Stimulated activated CD4-positive, alpha-beta T cell treated with anti-CD3 and anti-CD28 coated beads, Interleukin-1b, Interleukin-23, amount 100 ng/mL, for 48 hours (primary cell): ENCODE measurements at places on chromosomes 13 and 19.

GRCh38 chr13:22027566-22027965, 356.7 kb downstream of the FGF9 start:
- no peak for DNase-seq

DNA sequence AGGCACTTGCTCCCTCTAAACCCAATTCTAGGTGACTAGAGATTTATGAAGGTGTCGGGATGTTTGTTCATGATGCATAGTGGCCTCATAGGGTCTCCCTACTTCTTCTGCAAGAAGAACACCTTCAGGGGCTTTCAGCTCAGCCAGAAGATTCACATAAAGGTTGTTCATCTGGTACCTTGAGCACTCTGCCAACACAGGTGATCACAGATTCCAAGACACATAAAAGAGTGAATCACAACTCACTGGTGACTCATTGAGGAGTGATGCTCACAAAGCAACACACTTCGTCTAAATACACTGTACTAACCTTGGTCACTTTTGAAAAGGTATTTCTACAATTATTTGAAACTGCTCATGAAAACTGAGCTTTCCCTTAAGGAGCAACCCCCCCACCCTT, 6.8 kb upstream of the ZNF324 start:
- DNase-seq, result no peak

DNA sequence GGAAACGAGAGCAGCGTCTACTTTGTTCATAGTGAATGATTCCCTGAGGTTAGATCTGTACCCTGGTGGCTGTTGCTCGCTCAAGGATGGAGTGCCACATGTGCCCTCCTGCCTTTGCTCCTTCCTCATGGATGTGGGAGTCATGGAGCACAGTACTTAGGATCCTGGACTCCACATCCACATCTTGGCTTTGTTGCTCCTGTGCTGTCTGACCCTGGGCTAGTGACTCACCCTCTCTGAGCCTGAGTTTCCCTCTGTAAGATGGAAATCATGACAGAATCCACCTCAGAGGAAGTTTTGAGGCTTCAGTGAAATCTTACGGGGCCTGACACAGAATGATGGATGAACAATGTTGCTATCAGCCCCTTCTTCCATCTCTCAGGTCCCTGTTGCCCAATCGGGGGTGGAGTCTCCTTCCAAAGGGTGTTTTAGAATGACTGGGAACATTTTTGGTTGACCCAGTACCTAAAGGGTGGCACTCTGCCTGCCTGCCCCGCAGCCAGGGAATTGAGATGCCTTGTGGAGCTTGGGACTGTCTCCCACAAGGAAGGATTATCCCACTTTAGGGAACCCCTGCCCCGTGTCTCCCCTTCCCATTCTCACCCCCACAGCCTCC, 9.8 kb upstream of the TIMM50 start:
- no peak for DNase-seq

- no peak for DNase-seq
Measured at GRCh38 chr13:107867701-107868661, 347.4 kb downstream of the LIG4 start.

DNA sequence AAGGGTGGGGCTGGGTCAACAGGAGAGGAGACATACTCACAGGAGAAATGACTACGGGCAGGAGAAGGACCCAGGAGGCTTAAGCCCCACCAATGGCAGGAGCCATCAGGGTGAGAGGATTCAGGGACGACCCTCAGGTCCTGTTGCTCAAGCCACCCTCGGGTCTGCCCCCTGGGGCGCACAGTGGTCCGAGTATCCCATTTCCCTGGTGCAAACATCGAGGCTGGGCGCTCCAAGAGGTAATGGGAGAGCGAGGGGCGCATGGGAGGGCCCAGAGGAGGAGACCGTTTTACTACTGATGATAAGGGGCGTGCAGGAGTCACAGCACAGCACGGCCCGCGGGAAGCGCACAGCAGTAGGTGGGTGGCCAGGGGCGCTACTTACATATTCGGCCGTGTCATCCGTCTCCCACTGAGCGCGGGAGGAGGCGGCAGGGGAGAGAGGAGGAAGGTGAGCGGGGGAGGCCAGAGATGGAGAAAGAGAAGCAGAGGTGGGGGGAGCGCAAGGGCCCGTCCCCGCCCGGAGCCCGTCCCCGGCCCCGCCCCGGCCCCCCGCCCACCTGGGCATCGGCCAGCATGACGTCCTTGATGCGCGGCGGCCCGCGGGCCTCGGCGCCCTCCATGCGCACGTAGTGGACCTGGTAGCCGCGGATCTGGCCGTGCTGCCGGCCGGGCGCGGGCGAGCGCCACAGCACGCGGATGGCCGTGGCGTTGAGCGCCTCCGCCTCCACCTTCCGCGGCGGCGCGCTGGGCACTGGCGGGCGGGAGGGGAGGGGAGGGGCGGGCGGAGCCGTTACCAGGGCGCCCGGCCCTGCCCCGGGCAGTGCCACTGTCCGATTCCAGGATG, 111.5 kb downstream of the PTPRS start:
- no peak for DNase-seq

- no peak for DNase-seq
Measured at GRCh38 chr13:105960326-105960725, 575.1 kb downstream of the EFNB2 start.

DNA sequence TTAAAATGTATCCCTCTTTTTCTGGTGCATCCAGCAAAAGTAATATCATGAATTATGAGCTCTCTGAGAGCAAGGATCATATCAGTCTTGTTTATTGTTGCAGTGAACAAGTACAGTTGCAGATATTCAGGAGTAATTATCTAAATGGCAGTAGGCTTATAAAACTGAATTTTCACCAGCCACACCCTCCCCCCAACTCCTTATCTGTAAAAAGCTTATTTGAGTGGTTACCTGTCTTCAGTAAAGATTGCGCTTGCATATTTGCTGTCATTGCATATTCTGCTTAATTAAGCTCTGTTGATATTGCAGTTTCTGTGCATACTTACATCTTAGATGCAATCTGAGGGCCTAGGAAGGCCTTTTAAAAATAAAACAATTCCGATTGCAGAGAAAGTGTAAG, 87.3 kb downstream of the DNAJC15 start:
- no peak for DNase-seq

DNA sequence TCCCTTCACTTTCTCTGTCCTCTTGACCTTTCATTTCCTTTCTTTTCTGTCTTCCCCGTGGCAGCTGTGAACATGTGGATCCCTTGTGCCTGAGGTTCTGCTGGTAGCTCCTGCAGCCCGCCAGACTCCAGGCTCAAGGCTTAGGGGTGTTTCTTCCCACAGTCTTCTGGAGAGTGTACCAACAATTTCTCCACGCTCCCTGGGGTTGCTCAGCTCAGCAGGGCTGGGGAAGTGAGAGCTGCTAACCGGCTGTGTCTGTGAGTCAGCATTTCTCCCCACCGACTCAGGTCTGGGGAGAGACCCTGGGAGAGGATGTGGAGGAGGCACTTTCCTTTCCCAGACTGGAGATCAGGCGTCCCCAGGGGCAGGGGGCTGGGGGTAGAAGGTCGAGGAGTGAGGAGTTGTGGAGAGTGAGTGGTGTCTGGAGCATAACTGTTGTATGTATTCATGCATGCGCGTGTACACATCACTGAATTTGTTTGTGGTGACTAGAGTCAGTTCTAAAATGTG, 193.6 kb downstream of the KCNRG start:
- no peak for DNase-seq

GRCh38 chr19:53927739-53928138, 18.7 kb downstream of the CACNG7 start:
- no peak for DNase-seq
